Small intestine (tissue), 16 donors: ENCODE measurements at places on chromosomes 2 and 18. TPM values are rescaled to one million over a fixed set of nuclear protein-coding genes. Genes with fewer than 3 reads are reported as not detected.

- no peak for DNase-seq
Measured at GRCh38 chr18:40939656-40940515, 1015.1 kb upstream of the PIK3C3 start.

DNA sequence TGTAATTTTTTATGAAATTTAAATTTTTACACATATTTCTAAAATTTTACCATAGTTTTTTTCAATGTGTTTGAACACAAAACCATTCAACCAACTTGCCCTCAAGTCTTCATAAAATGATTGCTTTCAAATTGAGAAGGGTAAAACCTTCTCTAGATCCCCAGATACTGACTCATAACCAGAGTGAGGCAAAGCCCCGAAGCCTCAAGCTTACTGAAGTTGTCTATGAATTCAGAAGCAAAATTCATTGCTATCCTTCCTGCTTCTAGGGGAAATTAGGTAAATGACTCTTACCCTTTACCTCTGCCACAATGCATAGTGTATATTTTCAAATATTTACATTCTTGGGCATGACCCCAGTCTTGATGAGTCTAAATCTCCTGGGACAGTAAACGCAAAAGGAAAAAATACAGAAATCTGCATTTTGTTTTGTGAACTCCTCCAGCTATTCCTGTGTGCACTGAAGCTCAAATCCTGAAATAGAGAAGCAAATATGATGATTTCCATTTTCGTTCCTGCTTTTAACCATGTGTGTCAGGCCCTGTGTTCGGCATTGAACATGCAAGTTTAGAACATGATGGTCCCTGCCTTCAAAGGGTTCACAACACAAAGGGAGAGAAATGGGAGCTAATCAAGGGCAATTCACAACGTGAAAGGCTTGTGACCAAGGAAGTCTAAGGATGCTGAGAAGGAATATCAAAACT, 246.3 kb downstream of the SUCLG1 start:
- DNase-seq, result no peak

- DNase-seq, result no peak
Measured at GRCh38 chr2:160574468-160575140, 81.0 kb upstream of the RBMS1 start.

COBLL1 gene
- polyA plus RNA-seq, result 10.1 TPM
